Activated naive CD4-positive, alpha-beta T cell treated with anti-CD3 and anti-CD28 coated beads, Interleukin-2, amount 10 ng/mL, durations not matched to agents 5 hours and 36 hours (primary cell): ENCODE measurements at places on chromosomes 12 and 14. TPM values are rescaled to one million over a fixed set of nuclear protein-coding genes. Genes with fewer than 3 reads are reported as not detected.

The DIO3 gene
- total RNA-seq = not detected

The GPR68 gene
- 23.9 TPM for total RNA-seq

The NUDT4 gene
- total RNA-seq = 42.1 TPM

The PLEKHG7 gene
- total RNA-seq = not detected

The VDR gene
- total RNA-seq = 13.0 TPM

The ARHGAP9 gene
- 211 TPM for total RNA-seq

The AQP2 gene
- total RNA-seq = not detected

The BRI3BP gene
- 22.8 TPM for total RNA-seq

The LRP1-AS gene
- not detected for total RNA-seq

The SIX6 gene
- total RNA-seq = not detected

The GLIPR1L1 gene
- total RNA-seq = not detected

The GLIPR1L2 gene
- total RNA-seq = not detected

The AKAP6 gene
- total RNA-seq = 0.77 TPM

The PLXNC1 gene
- total RNA-seq = 46.8 TPM

The KRT82 gene
- not detected for total RNA-seq

The KIF26A gene
- total RNA-seq = 0.53 TPM

The CLEC1B gene
- total RNA-seq = not detected

The PGF gene
- total RNA-seq = not detected

The ETFRF1 gene
- total RNA-seq = 12.6 TPM

The PAPLN gene
- total RNA-seq = 0.23 TPM

The KERA gene
- total RNA-seq = not detected

The CYP46A1 gene
- total RNA-seq = 0.20 TPM

The DEPDC4 gene
- total RNA-seq = 2.6 TPM

The PTGR2 gene
- total RNA-seq = 3.1 TPM

The DPY19L2 gene
- 0.91 TPM for total RNA-seq

The DPF3 gene
- 11.3 TPM for total RNA-seq

The PLBD1 gene
- not detected for total RNA-seq

The PPFIA2 gene
- total RNA-seq = not detected

The UBE2N gene
- total RNA-seq = 138 TPM

The SAMD4A gene
- total RNA-seq = 1.3 TPM
